ENCODE measurements at places on chromosomes 1 and 21.

GRCh38 chr1:172704001-172704400 lies 45.1 kb downstream of the FASLG start:
- H3K4me1 ChIP-seq: peaks cover 12% of the 10 kb centered on the region
- DNase-seq: no peak
- no peak overlapping the region for H3K4me3 ChIP-seq
- H3K27me3 ChIP-seq: no peaks in the 10 kb centered on the region
- H3K36me3 ChIP-seq: no peaks in the 10 kb centered on the region
- no peak overlapping the region for H3K27ac ChIP-seq

DNA sequence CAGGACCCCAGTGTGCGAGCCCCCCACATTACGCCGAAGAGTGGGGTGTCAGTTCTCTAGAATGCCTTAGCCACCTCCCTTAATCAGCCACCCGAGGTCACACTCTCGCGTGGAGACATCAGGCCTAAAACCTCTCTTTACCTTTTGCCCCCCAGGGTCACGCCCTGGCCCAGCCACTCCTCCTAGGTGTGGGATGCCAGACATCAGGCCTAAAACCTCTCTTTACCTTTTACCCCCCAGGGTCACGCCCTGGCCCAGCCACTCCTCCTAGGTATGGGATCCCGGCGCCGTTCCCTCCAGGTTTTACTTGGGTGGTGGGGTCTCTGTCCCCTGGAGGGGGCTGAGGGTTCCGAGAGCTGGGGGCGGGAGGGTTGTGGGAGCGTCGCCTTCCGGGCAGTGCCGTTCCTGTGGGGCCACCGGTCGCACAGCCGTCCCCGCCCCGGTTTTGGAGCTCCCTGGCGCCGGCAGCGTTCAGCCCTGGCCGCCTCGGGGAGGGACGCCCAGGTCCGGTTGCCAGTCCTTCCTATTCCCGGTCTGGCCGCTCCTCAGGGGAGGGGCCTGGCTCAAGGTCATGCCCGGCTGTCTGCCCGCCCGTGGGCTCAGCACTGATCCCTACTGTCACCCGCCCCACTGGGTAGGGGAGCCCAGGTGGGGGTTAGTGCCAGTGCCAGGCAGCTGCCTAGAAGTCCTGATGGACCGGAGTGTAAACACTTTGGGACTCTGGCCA lies 882 bp downstream of the VPS13D start:
- no peak for DNase-seq
- H3K27ac ChIP-seq: no peak overlapping the region
- H3K4me1 ChIP-seq: peaks cover 4% of the 10 kb centered on the region
- H3K4me3 ChIP-seq: peak overlapping the region; percentile 65
- no peaks in the 10 kb centered on the region for H3K36me3 ChIP-seq

DNA sequence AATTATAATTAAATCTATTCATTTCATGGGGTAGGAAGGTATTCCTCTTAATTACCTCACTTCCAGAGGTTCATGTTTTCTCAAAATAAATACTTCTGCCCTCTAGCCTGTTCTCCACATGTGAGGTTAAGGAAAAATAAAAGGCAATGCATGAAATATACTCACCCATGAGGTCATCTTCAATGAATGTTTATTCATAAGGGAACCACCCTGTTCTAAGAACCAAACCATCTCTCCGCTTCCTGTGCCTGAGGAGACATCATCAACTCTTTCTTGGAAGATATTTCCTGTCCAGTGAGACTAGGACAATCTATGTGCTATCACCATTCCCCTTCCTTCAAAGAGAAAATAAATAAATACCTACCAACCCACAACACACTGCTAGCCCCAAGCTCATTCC lies 513.7 kb upstream of the PLXNA2 start:
- no peak overlapping the region for H3K27ac ChIP-seq
- H3K27me3 ChIP-seq: no peaks in the 10 kb centered on the region
- no peaks in the 10 kb centered on the region for H3K36me3 ChIP-seq
- H3K4me1 ChIP-seq: no peaks in the 10 kb centered on the region
- no peak for DNase-seq

GRCh38 chr1:866095-866494 lies 57.6 kb upstream of the SAMD11 start:
- no peak overlapping the region for H3K4me3 ChIP-seq
- H3K4me1 ChIP-seq: no peaks in the 10 kb centered on the region
- no peaks in the 10 kb centered on the region for H3K27me3 ChIP-seq
- DNase-seq: no peak
- H3K36me3 ChIP-seq: no peaks in the 10 kb centered on the region
- no peak overlapping the region for H3K27ac ChIP-seq

DNA sequence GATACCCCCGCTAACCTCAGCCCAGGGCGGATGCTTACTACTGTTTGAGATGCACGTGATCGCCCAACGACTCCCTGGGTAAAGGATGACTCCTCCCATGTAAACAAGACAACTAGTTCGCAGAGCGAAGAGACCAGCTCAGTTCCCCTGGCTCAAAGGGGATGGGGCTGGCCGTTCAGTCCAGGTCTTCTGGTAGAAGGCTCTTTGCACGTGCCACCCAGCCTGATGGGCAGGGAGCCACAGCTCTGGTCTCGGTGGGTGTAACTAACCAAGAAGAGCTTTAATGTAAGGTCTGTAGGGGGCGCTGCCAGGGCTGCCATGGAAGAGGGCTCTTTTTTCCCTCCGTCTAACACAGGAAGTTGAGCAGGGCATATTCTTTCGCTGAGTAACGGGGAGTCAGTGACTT lies 49.4 kb upstream of the PARP1 start:
- no peak overlapping the region for H3K27ac ChIP-seq
- H3K4me3 ChIP-seq: no peak overlapping the region
- no peak for DNase-seq
- H3K4me1 ChIP-seq: peaks cover 5% of the 10 kb centered on the region
- no peaks in the 10 kb centered on the region for H3K36me3 ChIP-seq

DNA sequence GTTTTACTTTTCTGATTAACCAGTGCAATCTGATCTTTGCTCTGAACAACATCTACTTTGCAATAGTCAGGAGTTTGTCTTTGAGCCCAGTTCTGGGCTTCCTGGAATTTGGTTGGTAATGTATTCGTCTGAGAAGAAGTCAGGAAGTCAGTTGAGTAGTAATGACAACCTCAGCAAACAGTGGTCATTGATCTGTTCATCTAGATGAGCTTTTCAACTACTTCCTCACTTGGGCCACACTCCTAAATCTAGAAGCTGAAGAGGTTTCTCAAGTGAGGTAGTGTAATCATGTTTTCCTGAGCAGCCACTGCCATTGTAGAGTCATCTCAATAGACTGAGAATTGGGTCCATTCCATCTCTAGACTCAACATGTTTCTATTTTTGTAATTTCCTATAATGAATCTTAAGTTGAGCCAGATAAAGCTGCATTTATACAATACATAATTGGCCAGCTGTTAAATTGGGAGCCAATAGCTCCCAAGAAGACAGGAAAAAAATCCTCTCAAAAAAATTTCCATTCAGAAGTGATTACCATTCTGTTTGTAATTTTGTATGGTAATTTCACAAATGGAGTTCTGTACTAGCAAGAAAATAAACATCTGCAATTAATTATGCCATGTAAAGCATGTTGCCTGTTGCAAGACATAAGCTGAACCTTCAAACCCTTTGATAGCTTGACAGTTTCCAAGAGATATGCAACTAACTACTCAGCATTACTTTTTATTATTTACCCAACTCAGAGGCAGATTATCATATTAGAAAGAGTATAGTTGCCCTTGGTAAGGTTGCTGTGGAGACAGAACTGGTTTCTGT lies 49.6 kb downstream of the WDR64 start:
- H3K4me1 ChIP-seq: no peaks in the 10 kb centered on the region
- no peaks in the 10 kb centered on the region for H3K27me3 ChIP-seq
- no peak overlapping the region for H3K27ac ChIP-seq
- H3K4me3 ChIP-seq: no peak overlapping the region
- no peaks in the 10 kb centered on the region for H3K36me3 ChIP-seq

DNA sequence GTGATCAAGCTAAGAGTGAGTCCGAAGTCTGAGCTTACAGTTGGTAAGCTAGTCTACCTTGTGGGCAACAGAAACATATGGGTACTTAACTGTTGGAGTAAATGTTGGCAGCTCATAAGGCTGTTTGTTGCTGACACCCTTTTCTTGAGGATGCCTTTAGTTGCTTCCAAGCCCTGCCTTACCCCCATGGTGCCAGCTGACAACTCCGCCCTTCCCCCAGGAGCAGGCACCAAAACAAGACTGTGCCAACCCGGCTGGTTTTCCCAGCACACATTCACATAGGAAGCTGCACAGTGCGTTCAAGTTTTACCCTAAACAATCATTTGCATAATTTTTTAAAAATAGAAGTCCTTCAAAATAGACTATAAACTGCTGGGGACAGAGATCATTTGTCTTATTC lies 150.2 kb upstream of the LMO4 start:
- no peak for DNase-seq
- no peak overlapping the region for H3K4me3 ChIP-seq
- H3K27me3 ChIP-seq: no peaks in the 10 kb centered on the region
- H3K4me1 ChIP-seq: no peaks in the 10 kb centered on the region
- no peak overlapping the region for H3K27ac ChIP-seq

Measured in neuronal stem cell (in vitro differentiated cells).